Type B pancreatic cell (in vitro differentiated cells): ENCODE measurements at places on chromosomes 6 and 20. TPM values are rescaled to one million over a fixed set of nuclear protein-coding genes. Genes with fewer than 3 reads are reported as not detected.

- no peaks in the 10 kb centered on the region for H3K4me1 ChIP-seq
- peak overlapping the region; percentile 24 for H3K27ac ChIP-seq
- DNase-seq, result peak; percentile 72
- H3K36me3 ChIP-seq, result no peaks in the 10 kb centered on the region
- H3K4me3 ChIP-seq, result peak overlapping the region; percentile 84
- peaks cover 70% of the 10 kb centered on the region for H3K27me3 ChIP-seq
These were observed 636 bp downstream of the ELOVL2 start for GRCh38 chr6:11043378-11043960.

DNA sequence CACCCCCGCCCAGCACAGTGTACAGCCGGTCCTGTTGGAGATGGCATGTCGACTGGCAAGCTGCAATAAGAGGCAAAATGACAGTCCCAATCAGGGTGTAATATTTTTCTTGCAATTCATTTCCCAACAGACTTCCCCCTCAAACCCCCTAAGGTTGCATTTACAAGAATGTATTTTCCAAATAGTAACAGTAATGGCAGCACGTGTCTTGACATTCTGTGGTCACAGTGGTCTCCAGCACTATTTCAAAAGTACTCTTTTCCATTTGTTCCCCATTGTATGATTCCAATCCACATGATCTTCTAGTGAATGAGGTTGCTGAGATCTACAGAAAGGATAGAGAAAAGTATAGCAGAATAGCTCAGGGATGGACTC, 97.8 kb upstream of the CARMIL1 start:
- no peak overlapping the region for H3K27ac ChIP-seq
- H3K36me3 ChIP-seq, result no peaks in the 10 kb centered on the region
- no peaks in the 10 kb centered on the region for H3K4me1 ChIP-seq
- no peaks in the 10 kb centered on the region for H3K27me3 ChIP-seq

DNA sequence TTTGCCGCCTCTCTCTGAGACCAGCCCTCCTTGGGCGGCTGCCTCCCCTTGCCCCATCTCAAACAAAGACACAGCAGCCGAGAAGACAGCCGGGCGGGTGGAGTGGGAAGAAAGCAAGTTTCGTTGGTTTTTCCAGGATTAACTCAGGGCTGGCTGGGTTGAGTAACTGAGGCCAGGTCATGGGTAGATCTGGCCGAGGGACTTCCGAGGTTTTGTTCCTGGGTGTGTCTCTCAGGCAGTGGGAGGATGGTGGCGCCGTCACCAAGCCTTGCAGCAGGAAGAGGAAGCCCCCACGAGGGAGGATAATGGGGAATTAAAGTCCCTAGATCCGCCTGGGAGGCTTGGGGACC, 167.2 kb downstream of the TTLL2 start:
- H3K4me3 ChIP-seq, result no peak overlapping the region
- no peak overlapping the region for H3K27ac ChIP-seq
- no peak for DNase-seq
- H3K27me3 ChIP-seq, result peaks cover 7% of the 10 kb centered on the region

BMP7 gene
- total RNA-seq, result 115 and 287 TPM in 2 replicates

DNA sequence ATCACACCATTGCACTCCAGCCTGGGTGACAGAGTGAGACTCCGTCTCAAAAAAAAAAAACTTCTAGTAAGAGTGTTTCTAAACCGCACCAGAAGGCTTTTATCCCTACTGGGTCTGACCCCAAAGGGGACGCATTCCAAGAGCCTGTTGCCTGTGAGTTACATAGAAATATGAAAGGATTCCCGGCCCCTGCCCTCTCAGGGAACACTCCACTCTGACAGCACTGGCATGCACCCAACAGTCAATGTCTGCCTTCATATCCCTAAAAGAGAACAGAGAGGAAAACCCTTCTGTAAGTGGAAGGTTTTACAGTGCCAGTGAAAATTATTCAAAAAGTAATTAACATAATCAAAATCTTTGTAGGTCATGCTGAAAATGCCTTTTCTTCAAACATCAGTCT, 117.1 kb upstream of the PTPRT start:
- H3K36me3 ChIP-seq, result no peaks in the 10 kb centered on the region
- no peak overlapping the region for H3K4me3 ChIP-seq

DNA sequence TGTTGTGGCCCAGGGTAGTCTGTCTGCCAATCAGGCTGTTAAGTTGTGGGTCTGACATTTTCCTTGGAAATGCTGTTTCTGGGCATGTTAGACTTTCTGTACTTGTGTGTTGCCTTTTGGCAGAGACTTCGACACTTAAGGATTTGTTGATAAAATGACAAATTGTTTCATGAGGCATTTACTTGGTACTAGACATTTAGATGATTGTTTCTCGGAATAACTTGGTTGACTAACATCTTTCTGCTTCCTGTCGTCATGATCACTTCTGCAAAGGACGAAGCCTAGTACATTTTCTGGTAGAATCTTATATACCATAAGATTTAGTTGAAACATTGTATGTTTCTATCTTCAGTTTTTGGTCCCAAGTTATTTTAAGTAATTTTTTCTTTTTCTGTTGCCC, 34.1 kb downstream of the UTRN start:
- H3K36me3 ChIP-seq, result peaks cover 4% of the 10 kb centered on the region
- H3K4me3 ChIP-seq, result no peak overlapping the region
- H3K27me3 ChIP-seq, result no peaks in the 10 kb centered on the region
- no peak overlapping the region for H3K27ac ChIP-seq
- DNase-seq, result no peak

GRCh38 chr6:35948725-35949124, 27.8 kb upstream of the SRPK1 start:
- DNase-seq, result no peak
- H3K27ac ChIP-seq, result no peak overlapping the region
- no peaks in the 10 kb centered on the region for H3K4me1 ChIP-seq
- peaks cover 2% of the 10 kb centered on the region for H3K27me3 ChIP-seq

DNA sequence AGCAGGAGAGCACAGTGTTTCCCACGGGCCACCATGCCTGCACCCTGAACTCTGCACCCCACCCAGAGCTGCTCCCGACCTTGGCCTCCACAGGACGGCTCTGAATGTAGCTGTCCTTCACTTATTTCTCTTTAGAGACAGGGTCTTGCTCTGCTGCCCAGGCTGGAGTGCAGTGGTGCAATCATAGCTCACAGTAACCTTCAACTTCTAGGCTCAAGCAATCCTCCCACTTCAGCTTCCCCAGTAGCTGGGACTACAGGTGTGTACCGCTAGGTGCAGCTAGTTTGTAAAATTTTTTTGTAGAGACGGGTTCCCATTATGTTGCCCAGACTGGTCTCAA, 130.9 kb downstream of the AGPAT4 start:
- H3K27me3 ChIP-seq, result no peaks in the 10 kb centered on the region
- no peak overlapping the region for H3K4me3 ChIP-seq
- no peaks in the 10 kb centered on the region for H3K4me1 ChIP-seq
- no peak overlapping the region for H3K27ac ChIP-seq

- peaks cover 6% of the 10 kb centered on the region for H3K4me1 ChIP-seq
- H3K36me3 ChIP-seq, result no peaks in the 10 kb centered on the region
- peaks cover 7% of the 10 kb centered on the region for H3K27me3 ChIP-seq
- no peak overlapping the region for H3K27ac ChIP-seq
- no peak overlapping the region for H3K4me3 ChIP-seq
These were observed 22.1 kb downstream of the MDGA1 start for GRCh38 chr6:37675606-37676005.

DNA sequence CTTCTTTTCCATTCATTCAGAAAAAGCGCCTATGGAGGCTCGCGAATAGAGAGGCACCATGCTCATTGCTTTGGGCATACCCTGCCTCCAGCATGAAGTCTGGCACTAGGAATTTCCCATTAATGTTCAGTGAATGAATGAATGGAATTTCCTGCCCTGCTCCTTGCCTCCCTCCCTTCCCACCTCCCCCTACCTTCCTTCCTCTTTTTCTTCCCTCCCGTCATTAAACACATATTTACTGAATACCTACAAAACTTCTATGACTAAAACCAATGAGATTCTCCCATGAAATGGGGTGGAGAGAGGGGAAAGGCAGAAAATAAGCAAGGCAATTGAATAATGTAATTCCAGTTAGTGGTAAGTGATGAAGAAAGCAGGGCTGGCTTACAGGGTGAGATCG, 213.8 kb upstream of the AGPAT4 start:
- no peak overlapping the region for H3K4me3 ChIP-seq
- H3K27me3 ChIP-seq, result peaks cover 14% of the 10 kb centered on the region
- no peak for DNase-seq
- H3K36me3 ChIP-seq, result no peaks in the 10 kb centered on the region
- H3K4me1 ChIP-seq, result no peaks in the 10 kb centered on the region

DLL1 gene
- total RNA-seq, result 4.2 and 11.7 TPM in 2 replicates

DNA sequence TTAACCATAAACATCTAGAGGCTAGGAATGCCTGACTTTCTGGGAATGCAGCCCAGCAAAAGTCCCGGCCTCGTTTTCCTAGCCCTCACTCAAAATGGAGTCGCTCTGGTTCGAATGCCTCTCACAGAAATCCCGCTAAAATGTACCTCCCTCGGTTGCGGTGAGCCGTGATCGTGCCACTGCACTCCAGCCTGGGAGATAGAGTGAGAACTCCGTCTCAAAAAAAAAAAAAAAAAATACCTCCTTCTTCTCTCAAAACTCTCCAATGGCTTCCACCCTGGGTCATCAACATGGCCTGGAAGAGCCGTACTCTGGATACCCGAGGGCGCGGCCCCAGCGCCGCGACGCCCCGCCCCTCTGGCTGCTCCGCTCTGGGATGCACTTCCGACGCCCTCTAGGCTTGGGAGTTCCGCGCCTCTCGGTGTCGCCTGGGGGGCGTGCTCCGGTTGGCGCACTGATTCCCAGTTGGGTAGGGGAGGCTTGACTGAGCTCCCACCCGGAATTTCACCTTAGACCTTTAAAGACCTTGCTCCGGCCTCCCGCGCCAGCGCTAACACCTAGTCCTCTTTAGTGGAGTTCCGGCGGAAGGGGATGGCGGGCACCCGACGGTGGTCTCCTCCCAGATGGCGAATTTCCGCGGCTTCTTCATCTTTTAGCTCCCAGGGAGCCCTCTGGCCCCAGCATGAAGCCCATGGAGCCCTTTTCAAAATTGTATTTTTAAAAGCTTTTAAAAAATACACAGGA, 12.3 kb downstream of the HMGN4 start:
- H3K27me3 ChIP-seq, result no peaks in the 10 kb centered on the region
- DNase-seq, result peak; percentile 76
- peak overlapping the region; percentile 42 for H3K27ac ChIP-seq
- H3K36me3 ChIP-seq, result no peaks in the 10 kb centered on the region

GRCh38 chr6:7108196-7108963, 619 bp downstream of the RREB1 start:
- H3K4me1 ChIP-seq, result peaks cover 39% of the 10 kb centered on the region
- H3K27ac ChIP-seq, result peak overlapping the region; percentile 88
- H3K27me3 ChIP-seq, result no peaks in the 10 kb centered on the region
- peak overlapping the region; percentile 95 for H3K4me3 ChIP-seq
- H3K36me3 ChIP-seq, result peaks cover 3% of the 10 kb centered on the region
- peak; percentile 73 for DNase-seq

GRCh38 chr6:149013586-149014344, 266.9 kb downstream of the UST start:
- no peaks in the 10 kb centered on the region for H3K36me3 ChIP-seq
- no peak overlapping the region for H3K27ac ChIP-seq
- H3K4me3 ChIP-seq, result no peak overlapping the region
- H3K4me1 ChIP-seq, result peaks cover 16% of the 10 kb centered on the region
- no peaks in the 10 kb centered on the region for H3K27me3 ChIP-seq
- DNase-seq, result no peak

ZFP57 gene
- not detected in 2 replicates for total RNA-seq

DNA sequence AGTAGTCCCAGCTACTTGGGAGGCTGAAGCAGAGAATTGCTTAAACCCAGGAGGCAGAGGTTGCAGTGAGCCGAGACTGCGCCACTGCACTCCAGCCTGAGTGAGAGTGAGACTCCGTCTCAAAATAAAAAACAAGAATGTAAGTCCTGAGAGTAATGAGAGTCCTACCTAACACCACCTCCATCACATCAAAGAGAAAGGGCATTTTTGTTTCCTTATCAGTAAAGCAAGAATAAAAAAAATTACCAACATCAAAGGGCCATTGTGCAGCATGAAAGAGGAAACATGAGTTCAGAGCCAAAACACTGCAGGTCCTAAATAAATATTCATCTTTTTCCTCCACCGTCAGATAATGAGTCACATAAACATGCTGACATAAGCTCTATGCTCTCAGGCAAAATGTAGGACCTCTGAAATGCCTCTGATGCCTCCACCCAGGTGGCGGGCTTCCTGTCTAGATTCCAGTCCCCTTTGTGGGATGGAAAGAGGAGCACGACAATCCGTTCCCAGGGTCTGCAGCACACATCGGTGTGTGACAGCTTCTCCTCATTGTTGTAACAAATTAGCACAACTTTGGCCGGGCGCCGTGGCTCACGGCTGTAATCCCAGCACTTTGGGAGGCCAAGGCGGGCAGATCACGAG, 7.2 kb downstream of the ATP9A start:
- H3K27ac ChIP-seq, result peak overlapping the region; percentile 93
- no peaks in the 10 kb centered on the region for H3K27me3 ChIP-seq

- peaks cover 17% of the 10 kb centered on the region for H3K4me1 ChIP-seq
- DNase-seq, result no peak
- H3K27me3 ChIP-seq, result peaks cover 5% of the 10 kb centered on the region
These were observed 81.9 kb downstream of the GJA10 start for GRCh38 chr6:89975991-89976693.

PHACTR1 gene
- 6.6 and 12.3 TPM in 2 replicates for total RNA-seq

DNA sequence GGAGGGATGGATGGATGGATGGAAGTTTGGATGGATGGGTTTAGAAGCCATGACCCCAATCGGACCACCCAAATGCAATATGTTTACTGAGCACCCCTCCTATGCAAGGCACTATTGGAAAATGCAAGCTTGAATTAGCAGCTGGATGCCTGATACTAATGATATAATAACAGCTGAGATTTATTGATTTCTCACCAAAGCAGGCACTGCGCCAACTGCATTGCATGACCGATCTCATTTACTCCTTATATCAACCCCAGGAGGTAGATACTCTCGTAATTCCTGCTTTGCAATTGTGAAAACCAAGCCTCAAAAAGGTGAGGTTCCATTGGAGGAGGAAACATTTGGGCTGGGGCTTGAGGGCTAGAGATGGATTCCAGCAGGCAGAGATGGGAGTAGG, 89.7 kb downstream of the KCNB1 start:
- peaks cover 4% of the 10 kb centered on the region for H3K4me1 ChIP-seq
- no peaks in the 10 kb centered on the region for H3K36me3 ChIP-seq
- H3K27ac ChIP-seq, result no peak overlapping the region
- DNase-seq, result no peak
- peaks cover 14% of the 10 kb centered on the region for H3K27me3 ChIP-seq
- H3K4me3 ChIP-seq, result no peak overlapping the region

GRCh38 chr6:7236306-7237209, 76.4 kb downstream of the SSR1 start:
- peak overlapping the region; percentile 78 for H3K27ac ChIP-seq
- peaks cover 20% of the 10 kb centered on the region for H3K36me3 ChIP-seq
- no peak overlapping the region for H3K4me3 ChIP-seq
- peaks cover 36% of the 10 kb centered on the region for H3K4me1 ChIP-seq
- H3K27me3 ChIP-seq, result no peaks in the 10 kb centered on the region
